ENCODE measurements at places on chromosomes 3 and 15.

DNA sequence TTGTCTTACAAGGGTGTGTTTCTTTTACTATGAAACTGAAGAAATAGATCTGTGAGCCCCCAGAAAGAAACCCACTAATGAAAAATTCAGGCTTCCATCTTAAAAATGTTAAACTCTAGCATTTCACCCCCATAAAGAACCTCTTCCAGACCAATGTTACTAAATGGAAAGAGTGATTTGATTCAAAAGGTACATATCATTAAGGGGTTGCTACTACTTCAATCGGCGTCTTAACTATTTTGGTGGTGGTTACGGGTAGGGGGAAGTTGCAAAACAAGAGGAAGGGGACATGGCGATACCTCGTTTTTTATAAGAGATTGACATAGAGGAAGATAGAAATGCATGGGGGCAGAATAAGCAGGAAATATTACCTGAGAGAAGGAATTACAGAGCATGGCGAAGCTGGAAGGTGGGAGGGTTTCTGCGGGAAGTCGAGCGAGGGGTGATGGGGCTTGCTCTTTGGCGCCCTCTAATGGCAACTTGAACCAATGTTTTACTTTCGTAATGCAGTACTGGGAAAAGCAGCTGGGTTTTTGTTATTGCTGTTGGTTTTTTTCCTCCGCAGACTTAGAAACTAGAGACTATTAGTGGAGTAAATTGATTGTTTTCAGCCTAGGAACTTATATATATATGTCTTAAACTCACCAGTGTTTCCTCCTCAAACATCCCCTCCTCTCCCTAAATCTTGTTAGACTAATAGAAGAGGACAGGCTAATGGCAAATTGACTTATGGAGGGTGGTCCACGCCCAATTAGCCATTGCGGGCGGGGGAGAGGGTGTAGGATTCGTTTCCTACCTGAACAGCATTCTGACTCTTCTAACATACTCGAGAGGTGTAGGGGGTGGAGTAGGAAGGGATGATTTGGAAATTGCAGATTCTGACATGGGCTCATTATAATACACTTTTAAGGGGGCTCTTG lies 11.3 kb upstream of the SOX2 start:
- DNase-seq, result no peak

DNA sequence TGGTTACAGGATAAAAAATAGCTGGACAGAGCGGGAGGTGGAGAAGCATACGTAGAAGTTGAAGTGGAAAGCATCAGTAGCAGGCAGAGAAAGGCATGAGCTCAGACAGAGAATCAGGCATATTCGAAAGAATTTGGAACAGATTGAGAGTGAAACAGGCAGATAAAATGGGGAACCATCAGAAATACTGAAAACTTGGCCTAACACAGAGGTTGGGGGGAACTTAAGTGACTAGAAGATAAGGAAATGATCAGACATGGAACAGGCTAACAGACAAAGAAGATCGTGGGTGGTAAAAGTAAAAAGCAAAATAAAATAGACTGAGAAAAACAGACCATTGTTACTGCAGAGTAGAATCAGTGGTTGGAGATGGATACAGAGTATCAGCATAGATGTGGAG lies 32.9 kb downstream of the GTF2E1 start:
- no peak for DNase-seq

DNA sequence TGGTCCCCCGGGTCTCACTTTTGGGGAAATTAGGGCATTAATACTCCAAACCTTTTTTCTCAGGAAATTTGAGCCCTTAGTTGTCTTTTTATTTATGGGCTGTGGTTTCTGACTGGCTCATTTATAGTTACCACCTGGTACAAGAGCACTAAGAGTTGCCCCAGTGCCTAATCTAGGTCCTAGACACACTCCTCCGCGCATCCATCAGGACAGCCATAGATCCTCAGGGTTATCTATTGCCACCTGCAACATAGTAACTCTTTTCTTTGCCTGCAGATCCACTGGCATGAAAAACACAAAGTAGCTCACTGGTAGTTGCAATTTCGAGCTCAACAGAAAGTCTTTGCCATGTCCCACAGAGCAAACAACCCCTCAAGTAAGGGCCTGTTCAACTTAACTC lies 576.4 kb upstream of the ROBO2 start:
- DNase-seq, result no peak

GRCh38 chr3:184604039-184604601 lies 42.5 kb downstream of the EPHB3 start:
- no peak for DNase-seq

DNA sequence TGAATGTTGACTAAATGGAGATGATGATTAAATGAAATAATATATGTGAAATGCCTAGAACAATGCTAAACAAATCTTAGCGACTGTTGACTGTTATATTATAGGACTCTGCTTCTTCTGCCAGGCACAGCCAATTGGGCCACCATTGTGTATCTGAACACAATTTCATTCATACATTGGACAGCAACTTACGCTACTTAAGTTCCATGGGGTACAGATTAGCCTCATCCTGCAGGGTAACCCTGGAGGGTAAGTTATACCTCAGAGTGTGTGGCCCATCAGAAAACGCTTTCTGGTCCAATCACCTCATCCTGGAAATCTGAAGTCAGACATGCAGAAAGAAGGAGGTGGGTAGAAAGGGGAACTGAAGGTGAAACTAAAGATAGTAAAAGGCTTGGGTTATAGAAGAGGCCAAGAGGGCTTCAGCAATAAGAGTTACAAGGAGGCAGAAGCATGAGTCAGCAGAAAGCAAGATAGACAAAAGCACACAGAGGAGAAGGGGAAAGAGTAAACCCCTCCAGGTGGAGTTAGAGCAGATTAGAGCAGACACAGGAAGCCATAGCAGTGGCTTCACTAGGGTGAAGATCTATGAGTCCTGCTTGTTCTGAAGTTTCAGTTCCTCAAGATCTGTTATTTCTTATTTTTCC lies 119.3 kb upstream of the SLC24A5 start:
- DNase-seq, result no peak

DNA sequence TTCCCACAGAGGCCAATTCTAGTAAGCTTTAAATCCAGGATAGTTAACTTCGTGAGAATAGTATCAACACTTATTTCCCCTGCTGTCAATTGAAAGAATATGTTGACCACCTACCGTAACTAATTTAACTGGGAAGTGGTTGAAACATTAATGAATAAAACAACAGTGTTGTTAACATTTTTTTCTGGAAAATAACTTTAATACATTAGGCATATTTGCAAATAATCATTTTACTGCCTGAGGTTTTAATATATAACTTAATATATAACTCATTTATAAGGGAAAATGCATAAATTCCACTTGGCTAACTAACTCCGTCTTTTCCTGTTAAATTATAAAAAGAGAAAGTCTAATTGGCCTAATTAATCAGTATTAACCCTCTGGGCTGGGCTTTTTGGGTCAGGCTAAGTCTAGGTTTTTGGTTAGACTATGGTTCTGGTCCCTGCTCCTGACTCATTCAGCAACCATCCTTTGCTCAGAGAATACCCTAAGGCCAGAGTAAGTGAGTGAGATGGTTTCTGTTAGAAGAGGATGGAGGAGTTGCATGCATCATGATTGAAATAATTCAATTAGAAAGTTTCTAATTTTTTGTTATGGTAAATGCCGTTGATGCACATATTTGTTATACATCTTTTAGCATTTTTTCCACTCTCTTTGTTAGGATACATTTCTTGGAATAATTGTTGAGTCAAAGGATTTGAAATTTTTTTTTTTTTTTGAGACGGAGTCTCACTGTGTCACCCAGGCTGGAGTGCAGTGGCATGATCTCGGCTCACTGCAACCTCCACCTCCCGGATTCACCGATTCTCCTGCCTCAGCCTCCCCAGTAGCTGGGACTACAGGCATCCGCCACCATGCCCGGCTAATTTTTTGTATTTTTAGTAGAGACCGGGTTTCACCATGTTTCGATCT lies 10.8 kb upstream of the SKIL start:
- no peak for DNase-seq

DNA sequence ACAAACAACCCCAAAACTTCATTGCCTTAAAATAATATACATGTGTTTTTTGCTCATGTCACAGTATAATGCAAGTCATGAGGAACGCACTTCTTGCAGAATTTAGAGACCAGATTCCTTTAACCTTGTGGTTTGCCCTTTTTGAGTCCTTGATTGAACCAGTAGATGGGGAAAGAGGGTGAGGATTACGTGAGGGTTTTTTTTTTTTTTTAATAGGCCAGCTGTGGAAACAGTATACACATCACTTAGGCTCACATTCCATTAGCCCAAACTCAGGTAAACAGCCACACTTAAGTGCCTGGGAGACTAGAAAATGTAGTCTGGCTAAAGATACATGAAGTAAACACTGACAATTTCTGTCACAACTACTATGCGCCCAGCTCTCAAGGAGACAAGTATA lies 114.9 kb upstream of the MLF1 start:
- DNase-seq, result no peak

Data from activated T-cell treated with anti-CD3 and anti-CD28 coated beads for 48 hours (primary cell).